Stimulated activated CD8-positive, alpha-beta memory T cell treated with anti-CD3 and anti-CD28 coated beads, Interleukin-15, amount 100 ng/mL, for 48 hours (primary cell): ENCODE measurements at places on chromosomes 3 and 15.

GRCh38 chr15:41905036-41905793 lies 11.4 kb upstream of the SPTBN5 start:
- no peak for DNase-seq

GRCh38 chr3:133197619-133198018 lies 159.4 kb downstream of the TMEM108 start:
- DNase-seq: no peak

GRCh38 chr3:105349684-105350387 lies 16.9 kb upstream of the ALCAM start:
- DNase-seq: no peak

DNA sequence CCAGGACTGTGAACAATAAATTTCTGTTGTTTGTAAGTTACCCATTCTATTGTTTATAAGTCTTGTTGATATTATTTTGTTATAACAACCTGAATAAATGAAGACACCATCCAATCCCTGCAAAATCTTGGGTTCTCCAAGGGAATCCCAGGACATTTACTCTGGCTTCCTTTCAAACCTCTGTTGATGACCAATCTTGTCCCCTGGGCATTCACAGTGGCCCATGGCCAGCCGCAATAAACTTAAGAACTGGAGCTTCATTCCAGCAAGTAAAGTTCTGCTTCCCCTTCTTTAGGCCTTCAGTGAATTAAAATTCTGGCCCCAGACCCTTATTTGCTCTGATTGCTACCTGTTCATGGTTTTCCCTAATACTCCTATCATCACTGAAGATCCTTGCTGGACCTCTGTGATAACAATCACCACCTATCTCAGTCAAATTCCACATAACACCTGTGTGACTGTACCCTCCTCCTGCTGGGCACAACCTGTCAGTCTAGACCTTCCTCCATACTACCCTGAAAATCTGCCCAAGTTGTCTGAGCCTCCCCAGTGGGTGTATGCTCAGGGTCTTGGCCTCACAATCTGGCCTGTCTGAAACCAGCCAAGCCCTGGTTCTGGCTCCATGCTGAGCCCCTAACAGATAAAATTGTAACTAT lies 153.1 kb downstream of the SEMA6D start:
- no peak for DNase-seq

DNA sequence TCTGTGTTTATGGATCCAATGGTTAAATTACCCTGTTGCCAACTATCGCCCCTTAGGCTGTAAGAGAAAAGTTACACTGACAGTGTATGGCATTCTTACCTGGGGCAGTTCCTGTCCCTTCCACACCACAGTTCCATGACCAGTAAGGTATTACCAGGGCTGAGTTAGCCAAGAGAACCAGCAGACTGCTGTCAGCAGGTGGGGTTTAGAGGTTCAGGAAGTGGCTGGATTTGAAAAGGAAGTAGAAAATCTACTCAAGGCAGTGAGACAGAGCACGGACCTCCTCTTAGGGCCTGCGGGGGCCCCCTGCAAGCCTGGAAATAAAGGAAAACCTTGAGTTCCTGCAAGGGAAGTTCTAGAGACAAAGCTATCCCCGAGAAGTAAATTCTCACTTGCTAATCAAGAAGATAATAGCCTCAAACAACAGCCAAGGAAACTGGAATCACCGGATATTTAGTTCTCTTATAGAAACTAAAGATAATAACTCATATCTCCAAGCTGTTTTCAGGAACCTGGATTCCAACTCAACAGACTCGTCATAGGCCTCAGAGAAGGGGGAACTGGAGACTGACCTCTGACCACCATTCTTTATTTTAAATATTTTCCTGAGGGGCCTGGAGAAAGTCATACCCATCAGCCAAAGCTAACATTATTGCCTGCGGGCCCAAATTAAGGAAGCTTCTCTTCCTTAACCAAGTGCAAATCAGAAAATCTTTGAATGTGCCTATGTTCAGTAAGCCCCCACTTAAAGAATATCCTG lies 161.7 kb downstream of the ANXA2 start:
- no peak for DNase-seq

DNA sequence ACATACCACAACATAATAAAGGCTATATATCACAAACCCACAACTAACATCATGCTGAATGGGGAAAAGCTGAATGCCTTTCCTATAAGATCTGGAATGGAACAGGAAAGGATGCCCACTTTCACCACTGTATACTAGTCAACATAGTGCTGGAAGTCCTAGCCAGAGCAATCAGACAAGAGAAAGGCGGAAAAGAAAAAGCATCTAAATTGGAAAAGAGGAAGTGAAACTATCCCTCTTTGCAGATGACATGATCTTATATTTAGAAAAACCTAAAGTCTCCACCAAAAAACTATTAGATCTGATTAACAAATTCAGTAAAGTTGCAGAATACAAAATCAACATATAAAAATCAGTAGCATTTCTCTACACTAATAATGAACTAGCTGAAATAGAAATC lies 14.6 kb upstream of the PIK3CA start:
- DNase-seq: no peak

DNA sequence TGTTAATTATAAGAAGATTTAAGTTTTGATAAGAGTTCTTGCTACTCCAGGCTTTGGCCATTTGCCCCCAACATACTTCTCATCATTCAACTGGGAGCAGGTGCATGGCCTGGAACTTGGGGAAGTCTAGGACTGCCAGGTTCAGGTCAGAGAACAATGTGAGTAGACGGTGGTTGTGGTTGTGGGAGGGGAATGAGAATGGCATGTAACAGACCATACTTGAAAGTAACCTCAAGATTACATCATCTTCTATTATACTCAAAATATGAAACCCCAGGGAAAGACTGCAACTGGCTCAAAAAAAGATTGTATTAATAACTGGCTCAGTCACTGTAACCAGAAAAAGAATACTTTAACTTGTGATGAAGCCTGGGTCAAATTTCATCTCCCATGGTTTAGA lies 364.9 kb upstream of the DPPA4 start:
- no peak for DNase-seq

GRCh38 chr3:5226783-5227182 lies 39.3 kb downstream of the EDEM1 start:
- DNase-seq: no peak

DNA sequence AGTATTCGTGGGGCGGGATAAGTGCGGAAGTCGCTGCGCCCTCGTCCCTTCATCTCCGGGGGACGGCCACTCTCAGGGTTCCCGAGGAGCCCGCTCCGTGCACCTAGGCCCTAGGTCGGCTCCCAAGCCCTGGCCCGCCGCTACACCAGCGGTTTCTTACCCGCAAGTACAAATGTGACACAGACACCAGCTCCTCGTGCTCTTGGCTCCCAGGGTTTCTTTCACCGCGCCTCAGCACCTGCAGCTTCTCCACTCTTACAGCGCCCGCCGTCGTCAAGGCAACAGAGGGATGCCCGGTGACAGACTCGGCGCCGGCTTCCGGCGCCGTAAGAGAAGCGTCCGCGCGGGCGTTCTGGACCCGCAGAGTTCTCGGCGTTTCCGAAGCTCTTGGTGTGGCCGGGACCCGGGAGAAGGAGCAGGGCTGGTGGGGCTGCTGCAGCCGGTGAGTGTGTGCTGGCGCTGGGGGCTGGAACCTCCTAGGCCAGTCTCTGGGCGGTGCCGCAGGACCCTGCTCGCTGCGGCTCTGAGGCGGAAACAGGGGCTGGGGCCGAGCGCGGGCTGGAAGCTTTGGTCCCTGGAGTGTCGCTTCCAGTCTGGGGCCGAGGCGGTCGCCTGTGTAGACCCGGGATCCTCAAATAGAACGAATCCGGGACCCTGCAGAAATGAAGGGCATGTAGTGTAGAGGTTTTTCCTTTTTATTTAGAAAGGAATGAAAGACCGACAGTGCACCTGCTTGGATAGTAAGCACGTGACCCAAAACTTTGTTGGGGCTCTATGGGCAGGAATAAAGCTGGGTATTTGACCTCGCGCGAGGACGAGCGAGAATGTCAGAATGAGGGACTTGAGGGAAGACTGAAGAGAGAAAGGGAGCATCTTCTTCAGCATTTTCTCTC lies 155.4 kb upstream of the GOLGA6L4 start:
- peak; percentile 49 for DNase-seq

- DNase-seq: no peak
These were observed 380 bp downstream of the MYLK start for GRCh38 chr3:123883701-123884202.

GRCh38 chr3:185409957-185410356 lies 47.0 kb downstream of the MAP3K13 start:
- no peak for DNase-seq

DNA sequence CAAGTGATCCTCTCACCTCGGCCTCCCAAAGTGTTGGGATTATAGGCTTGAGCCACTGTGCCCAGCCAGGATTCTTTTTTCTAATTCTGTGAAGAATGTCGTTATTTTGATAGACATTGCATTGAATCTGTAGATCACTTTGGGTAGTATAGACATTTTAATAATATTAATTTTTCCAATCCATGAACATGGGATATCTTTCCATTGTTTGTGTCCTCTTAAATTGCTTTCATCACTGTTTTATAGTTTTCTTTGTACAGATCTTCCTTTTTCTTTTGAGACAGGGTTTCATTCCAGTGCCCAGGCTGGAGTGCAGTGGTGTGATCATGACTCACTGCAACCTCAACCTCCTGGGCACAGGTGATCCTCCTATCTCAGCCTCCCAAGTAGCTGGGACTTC lies 11.6 kb upstream of the KCTD6 start:
- no peak for DNase-seq

GRCh38 chr15:74857671-74858368 lies 14.9 kb upstream of the ULK3 start:
- DNase-seq: no peak

- no peak for DNase-seq
These were observed 2.6 kb upstream of the PYGO1 start for GRCh38 chr15:55590788-55591187.

- DNase-seq: no peak
These were observed 11.2 kb downstream of the SLC9A9 start for GRCh38 chr3:143837076-143837475.

GRCh38 chr15:74695597-74696397 lies at the start of gene EDC3:
Gene EDC3, minus strand, starts transcription at chr15:74696024. Its CDS starts 20,900 bp downstream, at chr15:74675124.
- DNase-seq: peak; percentile 80

- no peak for DNase-seq
These were observed 141.7 kb downstream of the FBLN2 start for GRCh38 chr3:13690636-13691035.

DNA sequence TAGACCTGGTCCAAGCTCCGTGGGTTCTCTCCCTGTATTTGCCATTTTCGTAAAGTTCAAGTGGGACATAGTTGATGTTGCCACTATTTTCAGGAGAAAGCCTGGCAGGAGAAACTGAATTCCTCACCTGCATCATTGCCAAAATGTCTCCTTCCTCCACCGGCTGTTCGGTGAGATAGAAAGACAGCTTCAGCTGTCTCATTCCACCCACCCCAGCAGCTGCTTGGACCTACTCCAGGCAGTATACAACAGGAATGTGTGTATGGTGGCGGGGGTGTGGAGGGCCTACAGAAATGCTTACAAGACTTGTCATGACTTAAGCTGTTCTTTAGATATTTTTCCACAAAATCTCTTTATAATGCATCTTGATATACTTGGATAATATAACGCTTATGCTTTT lies 132.7 kb upstream of the RAP2B start:
- no peak for DNase-seq

DNA sequence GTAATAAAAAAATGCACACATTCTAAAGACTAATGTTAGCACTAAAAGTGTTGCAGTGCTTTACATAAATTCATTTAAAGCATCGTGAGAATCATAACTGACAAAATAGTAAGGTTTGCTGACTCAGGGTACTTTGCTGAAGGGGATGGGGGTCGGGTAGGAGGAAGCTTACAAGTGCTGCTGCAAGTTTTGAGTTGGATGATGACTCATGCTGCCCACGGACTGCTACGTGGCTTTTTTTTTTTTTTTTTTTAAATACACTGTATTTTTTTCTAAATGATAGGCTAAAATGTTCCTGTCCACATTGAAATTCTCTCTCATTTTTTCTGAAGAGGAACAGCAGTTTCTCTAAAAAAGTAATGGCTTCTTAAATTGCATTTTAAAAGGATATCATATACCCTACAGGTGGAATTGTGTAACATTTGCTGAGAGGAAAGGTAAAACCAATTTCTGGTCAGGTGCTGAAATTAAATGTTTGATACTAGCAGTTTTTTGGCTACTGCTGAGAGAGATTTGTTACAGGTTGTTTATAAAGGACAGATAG lies 2.2 kb downstream of the MAPK6 start:
- DNase-seq: peak; percentile 51

DNA sequence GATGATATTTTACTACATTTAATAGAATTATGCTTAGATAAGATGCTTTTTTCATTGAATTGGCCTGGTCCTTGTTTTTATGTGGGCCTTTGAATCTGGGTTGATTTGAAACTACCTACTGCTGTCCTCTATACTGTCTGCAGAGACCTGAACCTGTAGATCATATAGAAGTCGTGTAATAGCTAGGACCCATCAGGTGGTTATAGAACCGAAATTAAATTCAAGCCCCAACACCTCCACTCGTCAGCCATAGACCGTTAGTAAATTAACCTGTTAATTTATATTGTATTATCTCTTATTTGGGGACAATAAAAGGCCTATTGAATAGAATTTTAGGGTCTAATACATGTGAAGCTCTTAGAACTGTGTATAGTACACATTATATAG lies 108.4 kb downstream of the MBNL1 start:
- no peak for DNase-seq

DNA sequence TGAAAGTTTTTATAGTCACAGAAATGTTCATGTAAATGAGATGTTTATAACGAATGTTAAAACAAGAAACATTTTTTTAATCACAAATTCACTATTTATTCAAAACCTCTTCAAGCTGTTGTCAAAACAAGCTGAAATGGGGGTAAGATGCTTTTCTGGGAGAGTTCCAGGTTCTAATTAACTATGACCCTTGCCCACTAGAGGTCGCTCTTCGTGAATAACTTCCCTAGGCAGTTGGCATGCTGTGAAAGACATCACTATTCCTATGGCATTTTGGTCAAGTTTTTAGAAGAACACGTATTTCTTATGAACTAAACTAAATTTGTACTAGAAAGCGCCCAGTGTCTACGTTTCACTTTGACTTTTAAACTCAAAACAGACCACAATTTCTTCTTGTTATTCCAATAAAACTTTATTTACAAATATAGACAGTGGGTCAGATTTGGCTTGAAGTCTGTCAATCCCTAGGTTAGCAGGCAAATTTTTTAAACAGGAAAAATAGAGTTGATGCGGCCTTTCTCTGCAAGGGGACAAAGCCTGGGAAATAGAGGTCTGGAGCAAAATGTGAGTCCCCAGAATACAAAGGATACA lies 62.8 kb upstream of the CMTM8 start:
- peak; percentile 18 for DNase-seq

DNA sequence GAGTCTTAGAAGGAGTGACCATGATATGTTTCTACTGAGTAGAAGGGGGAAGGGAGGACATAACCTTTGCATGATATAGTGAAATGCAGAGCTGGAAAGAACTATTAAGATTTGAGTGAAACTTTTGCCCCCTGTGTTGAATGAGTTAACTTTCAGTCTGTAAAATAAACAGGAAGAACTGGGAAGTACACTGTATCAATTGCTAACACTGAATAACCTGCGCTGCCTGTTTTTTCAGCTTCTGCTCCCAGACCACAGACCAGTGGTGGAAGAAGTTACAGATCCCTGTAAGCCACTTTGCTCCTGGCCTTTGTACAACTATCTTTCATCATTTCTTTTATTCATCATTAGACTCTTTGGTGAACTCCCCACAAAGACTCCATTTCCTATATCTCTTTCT lies 3.6 kb upstream of the LRCH3 start:
- DNase-seq: no peak
